ENCODE measurements at places on chromosomes 1 and 21. TPM values are rescaled to one million over a fixed set of nuclear protein-coding genes. Genes with fewer than 3 reads are reported as not detected.

The CYB5RL gene
- total RNA-seq: 6.6 TPM

- DNase-seq: no peak
Observed at GRCh38 chr1:200992382-200993048, 31.0 kb downstream of the KIF21B start.

DNA sequence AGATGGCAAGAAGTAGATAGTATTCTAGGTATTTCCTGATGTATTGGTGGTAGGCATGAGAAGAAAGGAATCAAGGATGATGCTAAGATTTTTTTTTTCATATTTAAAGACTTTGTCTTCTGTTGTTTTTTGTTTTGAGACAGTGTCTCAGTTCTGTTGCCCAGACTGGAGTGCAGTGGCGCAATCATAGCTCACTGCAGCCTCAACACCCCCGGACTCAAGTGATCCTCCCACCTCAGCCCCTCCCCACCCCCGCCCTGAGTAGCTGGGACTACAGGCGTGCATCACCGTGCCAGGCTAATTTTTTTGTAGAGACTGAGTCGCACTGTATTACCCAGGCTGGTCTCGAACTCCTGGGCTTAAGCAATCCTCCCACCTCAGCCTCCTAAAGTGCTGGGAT, 2.8 kb upstream of the CAPZB start:
- DNase-seq: no peak

- no peak for DNase-seq
Observed at GRCh38 chr1:240998024-240998423, 359.0 kb downstream of the RGS7 start.

DNA sequence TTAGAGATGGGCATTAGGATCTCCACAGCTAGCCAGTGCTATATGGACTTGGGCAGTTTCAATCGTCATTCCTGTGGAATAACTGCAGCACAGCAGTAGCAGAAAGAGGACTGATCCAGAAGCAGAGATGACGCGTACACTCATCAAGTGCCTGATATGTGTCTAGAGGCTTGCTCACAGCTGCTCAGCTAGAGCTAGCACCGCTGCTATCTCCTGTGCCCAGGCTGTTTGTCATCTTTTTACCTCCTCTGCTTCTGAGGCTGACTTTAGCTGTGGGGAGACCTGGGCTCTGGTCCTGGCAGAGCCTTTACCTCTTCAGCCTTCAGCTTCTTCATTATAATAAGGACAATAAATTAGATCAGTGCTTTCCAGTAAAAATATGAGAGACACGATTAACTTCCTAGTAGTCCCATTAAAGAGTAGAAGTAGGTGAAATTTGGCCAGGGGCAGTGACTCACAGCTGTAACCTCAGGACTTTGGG, 5.3 kb downstream of the TENT5C start:
- DNase-seq: no peak

The TMEM269 gene
- not detected for total RNA-seq

The KIAA1614 gene
- total RNA-seq: 5.8 TPM

- no peak for DNase-seq
Observed at GRCh38 chr1:2074944-2075740, 24.9 kb downstream of the PRKCZ start.

The ALDH4A1 gene
- 11.9 TPM for total RNA-seq

- DNase-seq: no peak
Observed at GRCh38 chr1:34075576-34075975, 89.5 kb downstream of the CSMD2 start.

DNA sequence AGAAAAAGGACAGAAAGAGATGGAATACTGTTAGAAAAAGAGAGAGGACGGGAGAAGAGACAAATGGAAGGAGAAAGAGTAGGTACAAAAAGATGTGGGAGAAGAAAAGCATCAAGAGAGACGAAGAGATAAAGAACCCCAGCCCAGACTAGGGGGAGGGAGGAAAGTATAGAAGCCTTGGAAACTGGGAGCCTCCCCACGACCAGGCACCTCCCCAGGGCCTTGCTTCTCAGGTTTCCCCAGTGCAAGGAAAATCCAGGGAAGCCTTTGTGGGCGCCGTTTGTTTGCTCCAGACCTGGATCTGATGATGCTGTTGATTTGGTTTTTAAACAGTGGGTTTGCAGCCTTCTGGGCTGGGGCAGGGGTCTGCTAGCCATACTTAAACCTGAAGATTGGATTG, 15.2 kb upstream of the ALX3 start:
- DNase-seq: no peak

The PLPPR5 gene
- total RNA-seq: 4.1 TPM

GRCh38 chr1:224621813-224622682, 5.9 kb downstream of the CNIH3 start:
- no peak for DNase-seq

Measured in urinary bladder (tissue), 4 donors.